ENCODE measurements at places on chromosomes 1 and 21.

- no peak for DNase-seq
These were observed 48.6 kb downstream of the PCNX2 start for GRCh38 chr1:233246965-233247364.

DNA sequence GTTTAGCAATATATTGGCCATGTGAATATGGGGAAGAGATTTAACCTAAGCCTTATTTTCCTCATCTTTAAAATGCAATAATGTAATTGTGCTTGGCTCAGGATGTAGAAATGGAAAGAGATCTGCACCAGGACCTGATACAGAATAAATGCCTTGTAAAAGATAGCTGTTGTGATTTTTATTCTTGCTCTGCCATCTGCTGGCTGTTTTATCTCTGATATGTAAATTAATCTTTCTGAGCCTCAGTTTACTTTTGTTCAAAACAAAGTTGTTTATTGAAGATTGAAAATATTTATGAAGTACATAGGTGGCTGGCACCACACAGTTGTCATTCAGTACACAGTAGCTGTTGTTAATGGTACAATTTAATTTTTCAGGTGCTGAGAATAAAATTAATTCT is 21.9 kb downstream of the ZYG11B start:
- DNase-seq: no peak

GRCh38 chr1:19443326-19443725 is 42.0 kb downstream of the CAPZB start:
- DNase-seq: no peak

DNA sequence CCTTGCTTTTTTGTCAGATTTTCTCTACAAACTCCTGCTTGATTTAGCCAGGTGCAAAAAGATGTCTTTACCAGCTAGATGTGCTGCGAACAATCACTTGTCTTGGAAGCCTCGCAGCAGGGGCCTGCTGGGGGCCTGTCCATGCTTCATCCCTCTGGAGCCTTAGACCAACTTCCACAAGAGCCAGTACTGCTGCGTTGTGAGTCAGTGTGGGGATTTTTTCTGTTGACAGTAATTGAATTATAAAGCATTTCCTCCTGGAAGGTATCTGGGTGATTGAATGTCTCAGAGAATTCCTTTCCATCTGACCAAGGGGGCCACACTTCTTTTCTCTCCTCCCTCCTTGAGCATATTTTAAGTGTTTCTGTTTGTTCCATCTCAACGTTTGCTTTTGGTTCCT is 40.4 kb upstream of the LDLRAP1 start:
- DNase-seq: peak; percentile 12

GRCh38 chr1:147627435-147628110 is 42.8 kb downstream of the ACP6 start:
- DNase-seq: peak; percentile 43

Data from fibroblast of mammary gland (primary cell).